ENCODE measurements at places on chromosomes 1 and 21.
A peak's percentile ranks its signal among the peaks of the same experiment; 100 is the strongest.

GRCh38 chr1:22101199-22101598 is 41.7 kb downstream of the WNT4 start:
- no peak for DNase-seq

DNA sequence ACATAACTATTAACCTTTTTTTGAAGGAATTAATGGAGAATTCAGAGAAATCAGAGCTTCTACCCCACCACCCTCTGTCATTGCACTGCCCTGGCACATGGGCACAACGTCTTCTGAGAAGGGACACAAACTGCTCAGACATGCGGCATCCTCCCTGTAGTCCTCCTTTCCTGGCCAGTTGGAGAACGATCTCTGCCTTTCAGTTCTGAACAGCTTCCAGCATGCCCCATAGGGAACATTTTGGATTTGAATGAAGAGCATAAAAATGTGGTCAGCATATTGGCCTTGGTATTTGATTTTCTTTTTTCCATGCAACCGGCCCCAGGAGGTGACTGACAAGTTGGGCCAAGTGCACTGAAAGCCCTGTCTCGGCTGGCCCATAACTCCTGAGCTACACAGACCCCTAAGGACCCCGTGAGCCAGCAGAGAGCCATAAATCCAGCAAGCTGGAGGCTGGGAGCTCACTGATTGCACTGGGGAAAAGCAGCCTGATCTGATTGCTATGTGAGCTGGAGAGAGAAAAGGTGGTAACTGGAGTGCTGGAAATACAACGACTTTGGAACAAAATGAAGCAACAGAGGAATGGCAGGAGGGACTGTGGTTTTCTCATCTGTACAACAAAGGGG is 10.9 kb upstream of the BLACAT1 start:
- no peak for DNase-seq

GRCh38 chr21:40054403-40054802 is 187.2 kb downstream of the PCP4 start:
- no peak for DNase-seq

DNA sequence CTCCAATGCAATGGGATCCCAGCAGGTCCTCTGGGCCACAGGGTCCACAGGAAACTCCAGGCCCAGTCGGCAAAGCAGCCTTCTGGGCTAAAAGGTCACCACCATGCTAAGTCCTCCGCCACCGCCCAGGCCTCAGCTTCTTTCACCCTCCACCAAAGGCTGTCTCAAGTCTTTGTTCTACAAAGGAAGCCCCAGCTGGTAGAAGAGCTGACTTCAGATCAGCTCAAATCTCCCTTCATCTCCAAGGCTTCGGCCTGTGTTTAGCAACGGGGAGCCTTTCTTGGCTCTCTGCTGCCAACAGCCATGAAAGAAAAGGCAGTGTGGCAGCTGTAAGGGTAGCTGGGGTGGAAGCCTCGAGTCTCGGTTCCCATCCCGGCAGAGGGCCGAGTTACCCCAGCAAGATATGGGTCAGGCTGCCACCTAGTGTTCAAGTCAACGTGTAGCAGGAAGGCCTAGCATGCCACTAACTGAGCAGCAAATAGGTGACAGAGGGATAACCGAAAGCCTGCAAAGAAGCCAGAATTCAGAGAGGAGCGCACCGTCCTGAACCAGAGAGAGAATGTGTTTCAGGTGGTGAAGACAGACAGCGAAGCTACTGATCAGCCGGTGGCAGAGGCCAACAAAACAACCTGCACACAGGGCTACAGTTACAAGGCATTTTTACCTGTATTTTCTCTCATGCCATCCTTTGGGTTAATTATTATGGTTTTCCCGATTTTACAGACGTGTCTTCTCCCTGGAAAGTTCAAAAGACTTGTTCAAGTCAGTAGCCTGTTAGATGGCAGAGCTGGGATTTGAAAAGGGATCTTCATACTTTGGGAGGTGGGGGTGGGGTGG is 26.8 kb upstream of the CRNN start:
- DNase-seq: peak; percentile 37
